Thoracic aorta (tissue), 2 donors: ENCODE measurements at places on chromosomes 2 and 18. TPM values are rescaled to one million over a fixed set of nuclear protein-coding genes. Genes with fewer than 3 reads are reported as not detected.
A peak's percentile ranks its signal among the peaks of the same experiment; 100 is the strongest.

GRCh38 chr18:37484983-37485834, 80.4 kb downstream of the CELF4 start:
- no peaks in the 10 kb centered on the region for H3K36me3 ChIP-seq
- H3K27me3 ChIP-seq, result peaks cover 6% of the 10 kb centered on the region
- no peak overlapping the region for H3K27ac ChIP-seq
- H3K4me3 ChIP-seq, result no peak overlapping the region

DNA sequence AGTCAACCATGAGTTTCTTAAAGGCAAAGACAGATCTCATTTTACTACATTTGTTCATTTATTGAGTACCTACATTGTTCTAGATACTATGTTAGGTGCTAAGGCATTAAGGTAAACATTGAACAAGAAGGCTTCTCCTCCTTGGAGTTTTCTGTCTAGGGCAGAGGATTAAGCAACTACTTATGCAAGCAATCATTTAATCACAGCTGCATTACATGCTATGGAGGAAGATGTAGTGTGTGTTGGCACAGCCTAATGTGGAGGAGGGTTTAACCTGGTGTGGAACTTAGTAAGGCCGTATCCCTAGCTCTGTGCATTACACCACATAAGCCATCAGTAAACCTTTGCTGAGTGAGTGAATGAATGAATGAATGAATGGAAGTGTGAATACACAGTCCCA, 106.5 kb upstream of the MAP3K20 start:
- no peak overlapping the region for H3K4me3 ChIP-seq
- no peak for DNase-seq
- no peaks in the 10 kb centered on the region for H3K27me3 ChIP-seq

DNA sequence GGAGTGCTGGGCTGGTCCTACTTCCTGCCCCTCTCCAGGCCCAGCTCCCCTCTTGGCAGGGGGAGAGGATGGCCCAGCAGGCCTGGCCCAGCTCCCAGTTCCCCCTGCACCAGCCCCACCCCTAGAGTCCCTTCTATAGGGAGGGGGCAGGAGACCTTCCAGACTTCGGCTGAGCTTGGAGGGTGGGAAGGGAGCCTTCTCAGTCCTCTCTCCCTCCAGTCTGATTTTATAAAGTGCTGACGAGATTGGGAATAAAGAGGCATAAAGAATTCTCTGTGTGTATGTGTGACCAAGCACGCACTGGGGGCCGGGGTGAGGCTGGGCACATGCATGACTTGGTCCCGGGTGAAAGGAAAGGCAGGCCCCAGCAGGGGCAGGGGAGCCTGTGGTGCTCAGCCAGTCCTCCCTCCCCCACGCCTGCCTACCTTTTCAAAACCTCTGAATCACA, 5.1 kb downstream of the CHPF start:
- H3K4me3 ChIP-seq, result no peak overlapping the region
- H3K27ac ChIP-seq, result no peak overlapping the region
- DNase-seq, result no peak
- H3K36me3 ChIP-seq, result peaks cover 26% of the 10 kb centered on the region
- peaks cover 15% of the 10 kb centered on the region for H3K4me1 ChIP-seq
- H3K27me3 ChIP-seq, result no peaks in the 10 kb centered on the region

DNA sequence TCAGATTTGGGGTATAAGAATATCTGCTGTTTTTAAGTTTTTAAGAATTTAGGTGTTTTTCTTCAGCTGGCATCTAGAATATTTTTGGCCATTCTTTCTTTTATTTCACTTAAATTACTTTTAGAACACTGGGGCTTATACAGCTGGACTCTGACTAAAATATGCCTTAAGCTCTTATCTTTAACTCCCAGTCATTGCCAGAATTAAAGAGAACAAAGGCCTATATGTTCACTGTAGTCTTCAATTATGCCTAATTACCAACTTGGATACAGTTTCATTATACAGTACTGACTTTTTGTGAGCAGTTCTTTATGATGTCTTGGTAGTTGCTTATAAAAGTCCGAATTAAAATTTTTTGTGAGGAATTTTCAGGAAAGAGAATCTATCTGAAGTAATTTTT, 192.8 kb downstream of the ZNF407 start:
- DNase-seq, result no peak
- no peak overlapping the region for H3K4me3 ChIP-seq
- H3K4me1 ChIP-seq, result no peaks in the 10 kb centered on the region
- H3K36me3 ChIP-seq, result no peaks in the 10 kb centered on the region
- H3K27ac ChIP-seq, result no peak overlapping the region

DNA sequence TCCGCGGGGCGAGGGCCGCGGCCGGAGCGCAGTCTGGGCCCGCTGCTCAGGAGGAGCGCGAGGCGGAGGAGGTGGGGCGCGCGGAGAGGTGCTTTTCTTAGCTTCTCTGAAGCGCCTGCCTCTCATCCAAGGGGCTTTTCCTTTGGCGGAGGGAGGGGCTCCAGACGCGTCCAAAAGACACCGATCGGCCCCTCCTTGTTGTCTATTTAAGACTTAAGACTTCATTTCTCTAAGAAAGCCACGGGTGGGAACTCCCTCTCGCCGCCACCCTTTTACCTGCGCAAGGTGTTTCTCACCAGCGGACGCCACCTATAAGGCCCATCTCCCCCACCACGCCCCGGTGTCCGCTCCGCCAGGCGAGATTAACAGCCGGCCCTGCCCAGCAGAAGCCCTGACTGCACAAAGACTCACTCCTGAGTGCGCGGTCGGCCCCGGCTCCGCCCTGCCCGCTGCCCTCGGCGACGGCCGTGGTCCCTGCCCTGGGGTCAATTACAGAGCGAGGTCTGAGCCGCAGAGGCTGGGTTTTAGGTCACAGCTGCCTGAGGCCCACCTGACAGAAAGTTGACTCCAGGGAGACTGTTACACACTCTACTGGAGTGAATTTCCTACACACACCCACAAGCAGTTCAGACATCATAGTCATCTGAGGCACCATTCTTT, at the start of gene DSC2:
DSC2 (minus strand) TSS at position 397 of the 660 bp plus-strand sequence. CDS start 450 bp downstream, outside the sequence.
- H3K4me3 ChIP-seq, result peak within 1 kb of the TSS; percentile 72
- no peak for DNase-seq
- H3K4me1 ChIP-seq, result no peaks in the 10 kb centered on the region
- H3K27ac ChIP-seq, result peak within 1 kb of the TSS; percentile 47
- no peaks in the 10 kb centered on the region for H3K36me3 ChIP-seq

- peaks cover 11% of the 10 kb centered on the region for H3K4me1 ChIP-seq
- no peaks in the 10 kb centered on the region for H3K36me3 ChIP-seq
- H3K27ac ChIP-seq, result no peak overlapping the region
- no peak overlapping the region for H3K4me3 ChIP-seq
- DNase-seq, result no peak
- H3K27me3 ChIP-seq, result no peaks in the 10 kb centered on the region
These were observed 320.4 kb upstream of the REV1 start for GRCh38 chr2:99810225-99810624.

The TMEM37 gene
- 12.3 TPM for total RNA-seq
